ENCODE measurements at places on chromosomes 2 and 18.

DNA sequence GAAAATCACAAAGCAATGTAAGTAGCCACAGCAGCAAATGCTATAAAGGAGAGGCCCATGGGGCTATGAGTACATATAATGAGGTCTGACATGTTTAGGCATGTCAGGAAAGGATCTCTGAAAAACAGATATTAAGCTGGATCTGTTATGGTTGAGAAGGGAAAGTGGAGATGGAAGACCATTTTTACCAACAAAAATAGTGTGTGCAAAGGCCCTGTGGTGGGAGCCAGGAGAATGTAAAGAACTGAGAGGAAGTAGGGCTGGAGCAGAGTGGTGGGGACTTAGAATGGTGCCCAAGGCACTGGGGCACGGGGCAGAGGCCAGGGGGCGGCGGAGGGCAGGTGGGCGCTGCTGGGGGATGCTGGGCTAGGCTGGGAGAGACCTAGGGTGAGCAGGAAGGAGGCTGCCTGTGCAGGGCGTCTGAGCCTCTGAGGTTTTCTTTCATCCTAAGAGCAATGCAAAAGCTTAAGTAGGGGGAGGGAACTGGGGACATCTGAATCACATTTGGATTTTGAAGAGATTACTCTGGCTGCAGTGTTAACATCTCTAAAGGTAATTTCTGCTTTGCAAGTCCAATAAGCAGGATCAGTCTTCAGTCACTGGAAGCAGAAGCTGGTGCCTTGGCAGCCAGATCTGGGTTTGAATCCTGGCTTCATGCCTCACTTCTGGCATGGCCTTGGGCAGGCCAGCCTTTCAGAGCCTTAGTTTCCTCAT, 4.9 kb upstream of the AGFG1 start:
- DNase-seq = no peak

DNA sequence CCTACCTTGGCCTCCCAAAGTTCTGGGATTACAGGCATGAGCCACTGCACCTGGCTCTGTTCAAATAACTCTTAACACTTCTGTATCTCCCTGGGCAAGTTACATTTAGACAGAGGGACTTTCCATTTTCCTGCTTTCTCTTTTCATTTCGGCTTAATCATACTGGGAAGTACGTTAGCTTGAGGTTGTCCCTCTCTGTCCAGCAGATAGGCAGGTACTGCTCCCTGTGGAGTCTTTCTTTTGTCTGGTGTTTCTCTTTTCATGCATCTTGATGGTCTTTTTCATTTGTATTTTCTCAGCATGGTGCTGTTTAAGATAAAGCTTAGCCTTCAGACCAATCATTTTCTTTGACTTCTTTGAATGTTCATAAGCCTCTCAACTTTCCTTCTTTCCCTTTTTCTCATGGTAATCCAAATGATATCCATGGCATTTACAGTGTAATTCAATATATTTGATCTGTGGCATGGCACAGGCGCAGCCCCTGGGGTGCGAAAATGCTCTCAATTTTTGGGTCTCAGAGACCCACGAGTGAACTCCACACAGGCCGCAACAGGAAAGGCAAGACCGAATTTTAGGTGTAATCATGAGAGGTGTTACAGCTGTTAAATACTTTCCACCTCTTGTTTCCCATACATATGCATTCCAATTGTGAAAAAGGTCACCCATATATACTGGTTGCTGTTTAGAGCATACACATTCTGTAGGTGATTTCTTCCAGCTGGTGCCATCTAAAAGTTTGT, 99.9 kb upstream of the MYO3B start:
- DNase-seq = no peak

DNA sequence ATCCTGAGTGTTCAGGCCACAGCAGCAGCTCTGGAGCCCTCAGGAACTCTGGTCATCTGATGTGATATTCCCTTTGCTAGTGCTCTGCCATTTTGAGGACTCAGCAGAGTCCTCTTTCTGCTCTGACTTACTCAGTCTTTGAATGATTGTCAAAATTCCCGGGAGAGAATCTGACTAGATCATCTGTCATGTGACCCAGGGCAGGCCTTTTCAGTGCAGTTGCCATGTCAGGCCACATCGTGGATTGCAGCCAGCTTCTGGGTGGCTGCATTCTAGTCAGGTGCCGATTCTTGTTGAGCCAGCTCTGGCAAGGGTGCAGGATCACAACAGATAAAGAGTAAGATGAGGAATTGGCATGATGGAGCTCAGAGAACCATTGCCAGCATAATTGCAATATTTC, 795.6 kb downstream of the CPS1 start:
- DNase-seq = no peak

GRCh38 chr2:239392072-239392357, 8.8 kb downstream of the HDAC4 start:
- no peak for DNase-seq

DNA sequence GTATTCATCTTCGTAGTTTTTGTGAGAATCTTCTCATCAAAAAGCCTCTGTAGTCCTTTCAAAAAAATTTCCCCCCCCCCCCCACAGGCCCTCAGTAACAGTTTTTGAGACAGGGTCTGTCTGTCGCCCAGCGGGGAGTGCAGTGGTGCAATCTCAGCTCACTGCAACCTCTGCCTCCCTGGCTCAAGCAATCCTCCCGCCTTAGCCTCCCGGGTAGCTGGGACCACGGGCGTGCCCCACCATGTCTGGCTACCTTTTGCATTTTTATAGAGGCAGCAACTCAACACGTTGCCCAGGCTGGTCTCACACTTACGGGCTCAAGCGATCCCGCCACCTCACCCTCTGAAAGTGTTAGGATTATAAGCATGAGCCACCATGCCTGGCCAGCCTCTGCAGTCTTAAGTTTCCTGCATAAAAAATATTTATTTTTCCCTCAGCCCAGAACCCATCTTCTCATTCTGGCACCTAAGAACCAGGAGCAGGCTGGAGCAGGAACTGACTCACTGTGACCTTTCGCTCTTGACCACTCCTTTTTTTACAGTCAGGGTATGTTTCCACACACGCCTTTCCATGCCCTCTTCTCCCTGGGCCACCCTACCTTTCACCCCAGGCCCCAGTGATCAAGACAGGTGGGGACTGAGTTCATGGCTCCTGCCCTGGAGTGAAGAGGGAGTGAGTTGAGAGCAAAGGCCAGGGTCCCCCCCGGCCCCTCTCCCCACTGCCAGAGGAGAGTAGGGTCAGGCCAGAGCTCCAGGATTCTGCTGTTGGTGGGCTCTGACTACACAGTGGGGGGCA, 32.5 kb upstream of the NT5DC4 start:
- DNase-seq = peak; percentile 47

- DNase-seq = no peak
These were observed 83.1 kb downstream of the BCL11A start for GRCh38 chr2:60470340-60470739.

DNA sequence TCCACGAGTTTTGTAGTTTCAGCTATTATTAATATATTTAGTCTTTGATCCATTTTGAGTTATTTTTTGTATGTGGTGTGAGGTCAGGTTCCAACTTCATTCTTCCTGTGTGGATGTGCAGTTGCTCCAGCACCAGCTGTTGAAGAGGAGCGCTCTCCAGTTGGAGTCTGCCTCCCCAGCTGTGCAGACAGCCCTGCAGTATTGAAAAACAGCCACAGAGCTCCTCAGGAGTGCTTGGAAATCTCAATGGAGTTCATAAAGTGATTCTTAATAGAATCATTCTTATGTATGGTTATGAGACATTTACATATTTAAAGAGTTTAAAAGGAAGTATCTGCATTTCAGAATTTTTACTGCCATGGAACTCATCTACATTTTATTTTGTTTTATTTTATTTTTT, 17.3 kb downstream of the DGKD start:
- no peak for DNase-seq

DNA sequence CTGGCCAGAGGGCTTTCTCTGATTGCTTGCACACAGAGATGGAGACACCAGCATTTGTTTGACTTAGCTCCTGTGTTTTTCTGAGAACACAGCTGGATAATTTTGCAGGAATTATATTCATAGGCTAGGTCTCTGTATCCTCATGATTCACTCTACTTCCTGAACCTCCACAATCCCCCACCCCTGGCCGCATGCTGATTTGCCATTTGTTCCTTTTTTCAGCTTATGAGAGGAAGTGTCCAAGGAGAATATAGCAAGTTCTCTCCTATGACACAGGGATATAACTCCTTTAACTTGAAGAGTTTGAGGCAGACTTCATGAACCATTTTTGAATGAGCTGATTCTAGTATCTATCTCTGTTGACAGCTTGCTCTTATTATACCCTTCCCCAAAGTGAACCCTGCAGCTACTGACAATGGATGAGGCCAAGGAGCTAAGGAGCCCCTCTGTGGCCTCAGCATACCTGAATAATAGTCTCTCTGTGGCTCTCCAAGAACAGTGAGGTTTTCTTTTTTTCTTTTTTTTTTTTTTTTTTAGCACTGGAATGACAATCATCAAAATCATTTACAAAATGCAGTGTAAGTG, 15.4 kb downstream of the CAVIN2 start:
- no peak for DNase-seq

DNA sequence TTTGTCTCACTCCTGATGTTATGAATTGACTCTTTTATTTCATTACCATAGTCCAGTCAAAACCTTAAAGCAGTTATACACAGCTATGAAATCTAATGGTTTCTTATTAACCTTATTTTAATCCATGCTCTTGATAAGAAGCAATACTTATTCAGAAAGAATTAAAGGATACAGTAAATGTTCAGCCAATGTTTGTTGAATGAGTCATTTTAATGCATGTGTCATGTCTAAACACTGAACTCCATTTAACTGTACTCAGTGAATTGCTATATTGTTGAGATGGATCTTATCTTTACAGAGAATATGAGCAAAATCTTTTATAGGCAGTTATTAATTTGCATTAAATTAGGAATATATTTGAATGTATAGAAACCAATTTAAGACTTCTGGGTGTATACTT, 135.1 kb upstream of the TFPI start:
- peak; percentile 33 for DNase-seq

All from LoVo (cell line).